Spleen (tissue), 13 donors: ENCODE measurements at places on chromosomes 11 and 22. TPM values are rescaled to one million over a fixed set of nuclear protein-coding genes. Genes with fewer than 3 reads are reported as not detected.

GRCh38 chr11:76455931-76456330 lies 11.1 kb downstream of the EMSY start:
- DNase-seq = no peak

DNA sequence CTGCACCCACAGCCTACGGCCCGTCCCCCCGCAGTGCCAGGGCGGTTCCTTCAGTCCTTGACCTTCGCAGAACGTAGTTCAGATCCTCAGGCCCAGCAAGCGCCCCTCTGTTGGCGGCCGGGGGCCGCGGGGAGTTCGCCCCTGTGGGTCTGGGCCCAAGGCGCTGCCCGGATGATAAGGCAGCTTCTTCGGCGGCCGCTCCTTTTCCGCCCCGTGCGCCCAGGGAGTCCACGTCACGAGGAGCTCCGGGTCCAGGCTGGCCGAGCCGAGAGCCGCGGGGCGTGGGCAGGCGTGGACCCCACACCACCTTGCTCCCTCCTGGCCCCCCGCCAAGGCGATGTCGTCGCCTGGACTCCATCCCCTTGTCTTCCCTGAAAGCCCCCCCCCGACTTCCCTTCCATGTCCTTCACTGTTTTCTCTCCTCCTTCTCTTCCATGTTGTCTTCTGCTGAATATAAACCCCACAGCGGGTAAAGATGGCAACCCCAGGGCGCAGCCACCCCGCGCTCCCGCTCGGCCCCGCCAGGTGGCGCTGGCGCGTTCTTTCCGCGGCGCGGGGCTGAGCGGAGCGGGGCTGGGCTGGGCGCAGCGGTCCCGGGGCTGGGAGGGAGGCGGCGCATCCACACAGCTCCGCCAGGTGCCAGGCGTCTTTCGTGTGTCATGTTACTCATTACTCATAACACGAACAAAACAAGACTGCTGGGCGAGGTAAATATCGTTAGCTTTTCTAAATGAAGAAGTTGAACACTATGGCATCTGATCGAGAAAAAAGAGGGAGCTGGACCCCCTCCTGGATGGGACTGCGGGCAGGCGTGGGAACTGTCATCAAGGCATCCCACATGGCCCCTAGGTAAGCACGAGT lies 321.0 kb downstream of the NTM start:
- no peak for DNase-seq

DNA sequence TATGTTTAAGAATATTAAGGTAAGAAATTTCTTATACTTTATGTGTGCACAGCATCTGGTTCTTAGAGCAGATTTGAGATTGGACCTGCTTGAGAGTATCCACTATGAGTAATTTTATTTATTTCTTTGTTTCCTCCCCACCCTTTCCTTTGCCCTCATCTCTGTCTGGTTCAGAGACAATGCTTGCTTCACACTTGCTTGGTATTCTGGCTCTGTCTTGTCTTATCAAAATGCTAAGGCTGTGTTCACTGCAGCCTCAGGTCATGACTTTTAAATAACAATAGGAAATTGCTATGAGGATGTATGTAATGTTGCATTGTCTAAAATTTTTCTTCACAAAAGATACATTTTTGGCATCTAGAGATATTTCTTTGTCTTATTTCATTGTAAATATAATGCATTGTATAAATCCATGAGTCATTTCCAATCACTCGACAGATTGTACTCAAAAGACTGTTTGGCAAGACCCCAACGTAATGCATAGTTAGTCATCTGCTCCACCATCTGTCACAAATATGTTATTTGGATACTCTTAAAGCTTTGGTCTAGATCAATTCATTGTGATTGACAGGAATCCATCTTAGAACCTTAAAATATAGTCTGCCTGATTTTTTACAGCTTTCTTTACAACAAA lies 395.7 kb downstream of the AASDHPPT start:
- DNase-seq = no peak

GRCh38 chr11:23138761-23139160 lies 278.5 kb upstream of the CCDC179 start:
- DNase-seq = no peak

Gene CLDN5
- 69.3 TPM for polyA plus RNA-seq

DNA sequence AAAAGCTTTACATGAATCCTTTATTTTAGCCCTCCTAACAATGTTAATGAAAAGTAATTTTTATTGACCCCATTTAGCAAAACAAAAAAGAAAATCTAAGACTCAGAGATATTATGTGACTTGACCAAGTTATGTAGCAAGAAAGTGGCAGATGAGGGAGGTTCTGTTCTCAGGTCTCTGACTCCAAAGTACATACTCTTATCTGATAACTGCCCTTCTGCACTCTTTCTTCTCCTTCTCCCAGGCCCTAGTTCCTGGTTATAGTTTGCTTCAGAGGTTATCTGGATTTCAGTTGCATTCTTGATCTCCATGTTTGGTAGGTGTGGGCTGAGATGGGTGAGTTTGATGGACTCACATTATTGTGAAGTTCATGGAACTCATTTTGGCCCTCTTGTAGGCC lies 4.5 kb downstream of the OR9Q2 start:
- DNase-seq = no peak

DNA sequence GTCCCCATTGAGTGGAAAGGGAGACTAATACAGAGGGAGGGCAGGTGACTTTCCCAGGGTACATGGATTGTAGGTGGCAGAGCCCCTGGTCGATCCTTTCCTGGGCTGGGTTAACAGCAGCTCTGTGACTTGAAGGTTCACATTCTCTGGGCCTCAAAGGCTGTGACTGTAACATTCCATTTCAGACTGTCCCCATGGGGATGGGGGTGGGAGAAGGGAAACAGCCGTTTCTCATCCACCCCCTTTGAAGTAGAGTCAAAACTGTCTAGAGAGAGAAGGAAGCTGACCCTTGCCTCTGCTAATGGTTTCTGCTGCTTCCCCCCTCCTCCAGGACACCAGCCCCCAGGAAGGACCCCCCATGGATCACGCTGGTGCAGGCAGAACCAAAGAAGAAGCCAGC lies 19.2 kb downstream of the MICALL1 start:
- DNase-seq = no peak

GRCh38 chr11:59380263-59381059 lies 21.8 kb downstream of the OR5AN1 start:
- no peak for DNase-seq

Gene INPP5J
- polyA plus RNA-seq = 0.51 TPM

DNA sequence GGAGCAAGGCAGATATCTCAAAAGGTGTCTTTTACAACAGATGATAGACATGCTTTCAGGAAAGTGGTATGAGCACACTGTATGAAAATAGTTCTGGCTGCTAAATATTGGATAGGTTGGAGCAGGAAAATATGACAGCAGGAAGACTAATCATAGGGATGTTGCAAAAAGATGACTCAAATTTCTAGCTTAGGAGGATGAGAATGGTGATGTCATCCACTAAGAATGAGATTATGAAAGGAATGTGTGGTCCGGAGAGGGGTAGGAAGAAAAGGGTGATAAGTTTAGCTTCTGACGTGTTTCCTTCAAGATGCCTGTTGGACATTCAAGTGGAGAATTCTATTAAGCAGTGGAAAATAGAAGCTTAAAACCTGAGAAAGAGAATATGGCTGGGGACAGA lies 46.4 kb downstream of the RCN1 start:
- no peak for DNase-seq

DNA sequence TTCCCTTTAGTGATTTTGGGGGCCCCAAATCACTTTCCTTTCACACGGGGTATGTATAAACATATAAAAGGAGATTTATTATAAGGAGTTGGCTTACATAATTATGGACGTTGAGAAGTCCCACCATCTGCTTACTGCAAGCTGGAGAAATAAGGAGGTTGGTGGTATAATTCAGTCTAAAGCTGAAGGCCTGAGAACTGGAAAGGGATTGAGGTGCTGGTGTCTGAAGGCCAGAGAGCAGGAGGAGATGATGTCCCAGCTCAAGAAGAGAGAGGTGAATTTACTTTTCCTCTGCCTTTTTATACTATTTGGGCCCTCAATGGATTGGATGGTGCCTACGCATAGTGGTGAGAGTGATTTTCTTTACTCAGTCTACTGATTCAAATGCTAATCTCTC lies 1.3 kb upstream of the ZNF202 start:
- DNase-seq = no peak

DNA sequence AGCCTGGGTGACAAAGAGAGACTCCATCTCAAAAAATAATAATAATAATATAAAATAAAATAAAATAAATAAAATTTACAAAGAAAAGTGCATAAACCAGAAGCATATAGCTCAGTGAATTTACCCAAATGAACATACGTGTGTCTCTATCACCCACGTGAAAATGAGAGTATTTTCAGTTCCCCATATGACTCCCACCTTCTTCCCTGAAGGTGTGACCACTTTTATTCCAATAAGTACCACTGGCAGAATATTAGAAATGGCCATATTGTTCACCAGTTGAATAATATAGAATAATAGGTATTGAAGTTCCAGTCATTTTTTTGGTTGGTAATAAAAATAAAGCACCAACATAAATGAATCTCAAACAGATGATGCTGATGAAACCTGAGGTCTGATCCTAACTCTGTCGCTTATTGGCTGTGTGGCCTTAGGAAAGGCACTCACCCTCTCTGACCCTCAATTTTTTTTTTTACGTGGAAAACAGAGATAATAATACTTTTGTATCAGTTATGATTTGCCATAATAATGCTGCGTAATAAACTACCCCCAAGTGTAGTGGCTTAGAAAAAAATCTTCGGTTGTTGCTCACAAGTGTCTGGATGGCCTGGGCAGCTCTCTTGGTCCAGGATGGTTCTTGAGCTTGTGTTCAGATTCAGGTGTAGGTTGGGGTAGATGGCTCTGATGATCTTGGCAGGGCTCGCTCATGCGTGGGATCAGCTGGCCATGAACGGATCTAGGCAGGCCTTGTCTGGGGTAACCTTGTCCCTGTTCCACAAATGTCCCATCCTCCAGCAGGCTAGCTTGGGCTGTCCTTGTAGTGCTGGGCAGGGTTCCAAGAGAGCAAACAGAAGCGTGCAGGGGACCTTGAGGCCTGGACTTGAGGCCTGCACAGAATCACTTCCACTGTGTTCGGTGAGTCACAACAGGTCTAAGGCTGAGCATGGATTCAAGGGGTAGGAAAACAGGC lies 88.1 kb downstream of the MYO18B start:
- no peak for DNase-seq

DNA sequence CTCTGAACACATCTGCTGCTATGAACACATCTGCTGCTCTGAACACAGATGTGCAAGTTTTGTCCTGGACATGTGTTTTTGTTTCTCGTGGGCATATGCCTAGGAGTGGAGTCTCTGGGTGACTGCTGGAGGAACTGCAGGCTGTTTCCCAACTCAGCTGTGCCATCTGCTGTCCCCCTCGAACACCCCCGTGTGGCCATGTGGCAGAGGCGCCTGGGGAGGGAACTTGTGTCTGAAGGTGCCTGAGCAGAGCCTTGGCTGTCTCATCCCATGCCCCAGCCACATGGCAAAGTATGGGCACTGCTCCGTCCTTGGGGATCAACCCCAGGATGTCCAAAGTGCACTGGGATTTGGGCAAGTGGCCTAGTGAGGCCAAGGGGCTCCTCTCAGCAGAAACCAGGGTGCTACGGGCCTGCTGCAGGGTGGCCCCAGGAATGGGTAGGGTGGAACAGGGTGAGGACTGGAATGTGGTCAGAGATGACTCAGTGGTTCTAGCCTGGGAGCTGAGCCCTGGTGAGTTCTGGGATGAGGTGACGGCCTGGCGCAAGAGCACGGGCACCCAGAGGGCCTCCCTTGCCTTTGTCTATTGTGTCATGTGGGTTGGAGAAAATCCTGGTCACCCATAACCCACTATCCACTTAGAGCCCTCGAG lies 14.7 kb downstream of the GATD1 start:
- DNase-seq = peak; percentile 76

DNA sequence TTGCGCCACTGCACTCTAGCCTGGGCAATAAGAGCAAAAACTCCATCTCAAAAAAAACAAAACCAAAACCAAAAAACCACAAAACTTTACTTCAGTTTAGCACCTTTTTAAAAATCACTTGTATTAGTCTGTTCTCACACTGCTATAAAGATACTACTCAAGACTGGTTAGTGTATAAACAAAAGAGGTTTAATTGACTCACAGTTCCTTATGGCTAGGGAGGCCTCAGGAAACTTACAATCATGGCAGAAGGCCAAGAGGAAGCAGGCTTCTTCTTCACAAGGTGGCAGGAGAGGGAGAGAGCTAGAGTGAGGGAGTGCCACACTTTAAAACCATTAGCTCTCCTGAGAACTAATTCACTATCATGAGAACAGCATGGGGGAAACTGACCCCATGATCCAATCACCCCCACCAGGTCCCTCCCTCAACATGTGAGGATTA lies 261.3 kb downstream of the TMEM135 start:
- DNase-seq = no peak

- DNase-seq = no peak
Observed at GRCh38 chr11:77455740-77456139, 18.2 kb downstream of the PAK1 start.

DNA sequence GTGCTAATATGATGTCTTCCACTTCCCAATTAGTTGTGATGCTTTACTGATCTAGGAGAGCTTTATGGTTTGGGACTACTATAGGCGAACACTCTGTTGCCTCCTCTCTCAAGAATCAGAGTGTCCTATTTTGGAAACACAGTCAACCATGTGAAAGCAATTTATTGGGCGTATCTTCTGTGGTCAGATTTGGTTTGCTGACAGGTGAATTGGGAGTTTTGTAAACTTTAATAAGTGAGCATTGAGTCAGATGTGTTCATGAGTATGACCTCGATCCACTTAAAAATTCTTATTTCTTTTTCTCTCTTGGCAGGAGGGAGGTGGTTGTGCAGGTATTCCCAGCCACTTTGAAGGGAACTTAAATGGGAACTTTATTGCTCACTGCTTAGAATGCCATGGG lies 4.4 kb downstream of the CAT start:
- no peak for DNase-seq

DNA sequence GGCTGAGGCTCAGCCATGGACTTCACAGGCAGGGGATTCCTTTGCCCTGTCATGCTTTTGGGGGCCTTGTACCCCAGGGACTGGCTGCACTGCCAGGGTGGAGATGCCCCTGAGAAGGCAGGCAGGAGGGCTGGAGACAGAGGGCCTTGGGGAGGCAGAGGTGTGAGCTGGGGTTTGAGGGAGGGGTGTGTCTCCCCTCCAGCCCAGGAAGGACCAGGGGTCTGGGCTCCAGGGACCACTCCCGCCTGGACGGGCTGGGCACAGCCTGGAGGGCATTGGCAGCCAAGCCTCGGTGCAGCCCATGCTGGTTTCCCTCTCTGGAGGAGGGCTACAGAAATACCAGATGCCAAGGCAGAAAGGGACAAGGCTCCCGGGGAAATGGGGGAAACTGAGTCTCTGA lies 19.5 kb downstream of the OTUB1 start:
- no peak for DNase-seq
